ENCODE measurements at places on chromosomes 3 and 15. TPM values are rescaled to one million over a fixed set of nuclear protein-coding genes. Genes with fewer than 3 reads are reported as not detected.

The MSL2 gene
- total RNA-seq: 28.7 TPM

GRCh38 chr3:189587664-189588040, 43.5 kb upstream of the TP63 start:
- no peaks in the 10 kb centered on the region for H3K27me3 ChIP-seq
- H3K36me3 ChIP-seq: peaks cover 2% of the 10 kb centered on the region
- DNase-seq: no peak
- H3K27ac ChIP-seq: peak overlapping the region; percentile 63
- peaks cover 27% of the 10 kb centered on the region for H3K4me1 ChIP-seq
- H3K4me3 ChIP-seq: no peak overlapping the region

DNA sequence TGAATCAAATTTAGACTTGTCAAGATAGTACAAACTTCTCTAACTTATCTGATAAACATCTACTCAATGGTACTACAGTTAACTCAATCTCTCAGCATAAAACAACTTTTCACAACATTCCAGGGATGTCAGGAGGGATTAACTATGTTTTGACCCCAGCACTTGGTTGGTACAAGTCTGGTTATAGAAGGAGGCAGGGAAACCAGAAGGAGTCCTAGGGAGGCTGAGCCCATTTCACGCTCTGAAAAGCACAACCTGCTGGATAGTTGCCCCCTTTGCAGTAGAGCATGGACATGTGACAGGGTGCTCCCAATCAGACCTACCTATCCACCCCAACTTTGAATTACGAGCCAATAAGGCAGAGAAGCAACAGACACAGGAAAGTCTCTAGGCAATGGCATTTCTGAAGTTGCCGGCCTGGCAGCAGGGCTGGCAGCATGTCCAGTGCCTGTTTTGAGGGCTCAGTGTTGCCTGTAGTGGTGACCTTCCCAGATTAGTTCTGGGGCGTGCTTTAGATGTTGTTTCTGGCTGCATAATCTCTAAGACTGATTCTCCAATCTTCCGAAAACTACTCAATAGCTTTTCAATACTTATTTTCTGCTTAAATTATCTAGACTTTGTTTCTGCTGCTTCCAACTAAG, 8.2 kb downstream of the ANKUB1 start:
- no peak for DNase-seq
- H3K27me3 ChIP-seq: no peaks in the 10 kb centered on the region
- H3K27ac ChIP-seq: peak overlapping the region; percentile 45
- H3K4me3 ChIP-seq: no peak overlapping the region
- H3K4me1 ChIP-seq: peaks cover 19% of the 10 kb centered on the region

DNA sequence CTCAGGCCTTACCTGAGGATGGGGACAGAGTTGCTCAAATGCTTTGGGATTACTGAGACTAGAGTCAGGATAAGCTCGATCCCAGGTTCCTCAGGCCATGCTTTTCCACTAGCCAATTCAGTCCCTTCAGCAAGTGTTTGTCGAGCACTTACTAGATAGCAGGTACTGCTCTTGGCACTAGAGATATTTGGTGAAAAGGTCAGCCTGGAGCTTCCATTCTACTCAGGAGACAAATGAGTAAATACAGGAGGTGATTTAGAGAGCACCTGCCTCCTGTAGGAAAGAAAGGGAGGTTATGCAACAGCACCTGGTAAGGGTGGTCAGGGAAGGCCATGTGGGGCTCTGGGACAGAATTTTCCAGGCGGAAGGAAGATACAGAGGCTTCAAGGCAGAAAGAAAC, 99.9 kb downstream of the CACNA1D start:
- H3K4me3 ChIP-seq: no peak overlapping the region
- H3K27ac ChIP-seq: no peak overlapping the region
- DNase-seq: no peak
- peaks cover 3% of the 10 kb centered on the region for H3K27me3 ChIP-seq
- H3K4me1 ChIP-seq: no peaks in the 10 kb centered on the region
